Mammary epithelial cell (primary cell): ENCODE measurements at places on chromosomes 2 and 18.

DNA sequence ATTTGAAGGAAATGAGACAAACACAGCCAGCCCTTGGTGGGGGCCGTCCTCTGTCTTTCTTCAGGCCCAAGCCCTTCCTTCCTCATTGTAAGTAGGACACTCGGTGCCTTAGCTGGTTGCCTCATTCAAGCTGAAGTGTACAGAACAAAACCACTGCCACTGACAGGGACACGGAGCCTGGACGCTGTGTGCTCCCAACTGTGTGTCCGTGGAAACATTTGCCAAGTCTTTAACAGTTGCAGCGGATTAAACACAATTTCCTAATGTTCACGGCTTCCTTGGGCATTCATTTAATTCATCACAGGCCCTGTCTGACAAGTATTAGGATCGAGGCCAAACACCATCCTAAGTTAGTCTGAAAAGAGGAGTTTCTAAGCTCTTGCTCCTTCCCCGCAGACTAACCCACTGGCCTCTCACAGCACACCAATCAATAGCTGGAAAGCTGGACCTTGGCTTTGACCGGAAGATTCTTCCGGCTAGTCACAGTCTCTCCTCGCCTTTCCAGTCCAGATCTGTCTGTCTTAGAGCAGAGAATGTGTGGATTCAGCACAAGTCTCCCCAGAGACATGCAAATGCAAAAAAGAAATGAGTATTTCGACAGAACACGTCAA, 68.7 kb upstream of the ACSL3 start:
- no peak for DNase-seq

- no peak for DNase-seq
These were observed 276.4 kb downstream of the TGIF1 start for GRCh38 chr18:3726238-3726951.

DNA sequence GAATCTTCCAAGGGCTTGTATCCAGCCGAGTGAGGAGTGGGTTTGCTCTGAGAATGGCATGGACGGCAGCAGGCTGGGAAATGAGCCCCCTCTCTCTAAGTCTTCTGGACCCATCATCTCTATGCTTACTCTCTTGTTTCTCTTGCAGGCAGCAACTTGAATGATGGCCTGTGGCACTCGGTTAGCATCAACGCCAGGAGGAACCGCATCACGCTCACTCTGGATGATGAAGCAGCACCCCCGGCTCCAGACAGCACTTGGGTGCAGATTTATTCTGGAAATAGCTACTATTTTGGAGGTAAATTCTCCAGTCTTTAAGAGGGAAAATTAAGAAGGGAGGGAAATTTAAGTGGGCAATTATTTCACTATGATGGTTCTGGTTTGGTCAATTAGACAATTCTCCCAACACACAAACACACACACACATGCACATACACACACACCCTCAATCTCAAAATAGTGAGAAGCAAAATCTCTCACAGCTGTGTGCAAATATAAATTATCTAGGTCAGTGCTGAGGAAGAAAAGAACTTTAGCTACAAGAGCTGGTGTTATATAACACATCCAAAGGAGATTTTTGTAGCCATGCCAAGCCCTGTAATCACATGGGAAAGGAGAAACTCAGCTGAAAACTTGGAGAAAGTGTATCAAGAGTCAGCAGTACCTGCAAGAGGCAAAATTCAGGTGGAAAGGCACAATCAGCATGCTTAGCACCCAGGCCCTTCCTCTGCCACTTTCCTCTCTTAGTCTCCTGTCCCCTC, 499.2 kb downstream of the CNTNAP5 start:
- DNase-seq = no peak

DNA sequence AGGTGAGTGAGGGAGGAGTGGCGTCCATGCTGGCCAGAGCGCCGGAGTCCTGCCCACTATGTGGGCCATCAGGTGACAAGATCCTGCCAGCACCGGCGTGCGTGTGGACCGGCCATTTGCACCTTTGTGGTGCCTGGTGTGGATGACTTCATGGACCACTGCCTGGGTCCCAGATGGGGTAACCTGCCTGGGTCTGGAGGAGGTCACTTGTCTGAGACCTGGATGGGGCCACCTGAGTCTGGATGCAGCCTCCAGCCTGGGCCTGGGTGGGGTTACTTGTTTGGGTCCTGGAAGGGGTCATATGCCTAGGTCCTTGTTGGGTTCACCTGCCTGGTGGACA, 299.6 kb downstream of the NDUFA10 start:
- no peak for DNase-seq

DNA sequence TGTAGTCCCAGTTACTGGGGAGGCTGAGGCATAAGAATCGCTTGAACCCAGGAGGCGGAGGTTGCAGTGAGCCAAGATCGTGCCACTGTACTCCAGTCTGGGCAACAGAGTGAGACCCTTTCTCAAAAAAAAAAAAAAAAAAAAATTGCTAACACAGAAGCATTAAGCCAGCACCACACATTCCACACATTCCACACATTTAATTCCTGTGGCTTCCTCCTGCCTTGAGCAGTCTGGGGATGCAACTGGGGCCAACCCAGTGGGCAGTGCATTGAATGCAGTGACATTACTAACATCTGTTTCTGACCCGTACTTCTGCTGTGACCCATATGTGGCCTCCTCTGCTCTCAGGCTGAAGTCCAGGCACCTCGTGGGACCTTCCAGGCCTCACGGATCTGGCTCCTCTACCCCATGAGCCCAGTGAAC, 107.0 kb downstream of the BCL2L11 start:
- no peak for DNase-seq

GRCh38 chr18:45241271-45241670, 374.0 kb upstream of the SLC14A2 start:
- peak; percentile 21 for DNase-seq

DNA sequence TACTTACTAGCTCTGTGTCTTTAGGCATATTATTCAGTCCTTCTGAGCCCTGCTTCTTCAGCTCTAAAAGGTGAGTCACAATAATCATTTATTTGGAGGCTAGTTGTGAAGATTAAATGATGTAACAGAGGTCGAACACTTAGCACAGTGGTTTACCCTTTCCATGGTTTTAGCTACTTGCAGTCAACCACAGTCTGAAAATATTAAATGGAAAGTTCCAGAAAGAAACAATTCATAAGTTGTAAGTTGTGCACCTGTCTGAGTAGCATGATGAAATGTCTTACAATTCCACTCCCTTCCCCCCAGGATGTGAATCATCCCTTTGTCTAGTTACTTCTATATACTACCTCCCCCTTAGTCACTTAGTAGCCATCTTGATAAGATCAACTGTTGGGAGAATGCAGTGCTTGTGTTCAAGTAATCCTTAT, 217.6 kb upstream of the THUMPD2 start:
- DNase-seq = peak; percentile 96

DNA sequence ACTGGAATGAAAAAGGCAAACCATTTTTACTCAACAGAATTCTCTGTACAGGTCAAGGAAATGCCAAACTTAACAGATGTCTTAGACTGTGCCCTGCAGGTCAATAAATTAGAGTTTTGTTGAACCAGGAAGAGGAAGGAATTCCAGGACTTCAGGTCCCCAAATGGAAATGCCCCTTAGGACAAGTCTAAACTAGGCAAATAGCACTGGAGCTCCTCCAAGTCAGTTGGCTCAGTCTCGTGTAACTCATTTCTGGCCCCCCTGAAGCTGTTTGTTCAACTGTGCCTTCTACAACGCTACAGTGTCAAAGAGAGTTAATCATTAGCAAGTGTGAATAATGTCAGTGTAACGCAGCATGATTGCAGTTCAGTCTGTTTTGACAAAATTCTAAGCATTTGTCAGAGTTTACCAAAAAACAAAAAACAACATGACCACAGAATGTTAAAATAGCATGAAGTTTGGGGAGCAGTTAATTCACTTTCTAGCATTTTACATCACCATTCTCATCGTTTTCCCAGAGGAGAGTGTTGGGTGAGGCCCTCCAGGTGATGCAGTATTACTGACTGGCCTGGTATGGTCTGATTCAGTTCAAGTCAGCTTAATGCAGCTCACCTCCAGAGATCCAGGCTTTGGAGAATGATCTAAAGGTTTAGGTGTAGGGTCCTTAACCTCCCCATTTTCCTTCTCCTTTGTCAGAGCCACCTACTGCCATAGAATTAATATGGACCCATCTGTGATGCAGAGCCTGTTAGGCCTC, 108.1 kb downstream of the AQP4 start:
- DNase-seq = no peak

- peak; percentile 84 for DNase-seq
These were observed 95.4 kb upstream of the FN1 start for GRCh38 chr2:215531284-215531683.

DNA sequence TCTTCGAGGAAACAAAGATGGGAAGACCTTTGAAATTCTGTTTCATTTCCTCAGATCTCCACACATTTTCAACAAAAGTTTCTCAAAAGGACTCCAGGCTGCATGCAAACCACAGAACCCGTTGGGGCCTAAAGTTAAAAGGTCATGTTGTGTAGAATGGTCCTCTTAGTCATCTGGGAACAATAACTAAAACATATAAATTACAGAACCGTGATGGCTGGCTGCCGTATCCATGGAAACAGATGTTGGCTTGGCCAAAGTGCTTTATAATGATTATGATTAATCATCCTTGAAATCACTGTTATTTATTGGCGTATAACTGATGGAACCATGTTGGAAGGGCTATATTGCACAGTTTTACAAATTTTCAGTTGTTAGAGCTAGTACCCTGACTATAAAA, 182.8 kb upstream of the CRIM1 start:
- DNase-seq = no peak

- no peak for DNase-seq
These were observed 21.8 kb upstream of the SERPINE2 start for GRCh38 chr2:224060783-224061482.

- no peak for DNase-seq
These were observed 22.8 kb upstream of the POLR1B start for GRCh38 chr2:112519506-112519905.

DNA sequence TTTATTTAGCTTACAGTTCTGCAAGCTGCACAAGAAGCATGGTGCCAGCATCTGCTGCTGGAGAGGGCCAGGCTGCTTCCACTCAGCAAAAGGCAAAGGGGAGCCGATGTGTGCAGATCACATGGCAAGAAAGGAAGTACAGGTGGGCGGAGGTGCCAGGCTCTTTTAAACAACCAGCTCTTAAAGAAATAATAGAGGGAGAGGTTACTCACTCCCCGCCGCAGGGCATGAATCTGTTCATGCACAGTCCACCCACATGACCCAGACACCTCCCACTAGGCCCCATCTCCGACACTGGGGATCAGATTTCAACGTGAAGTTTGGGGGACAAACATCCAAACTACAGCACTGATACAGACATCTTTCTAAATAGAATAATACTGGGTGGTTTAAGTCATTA, 105.8 kb downstream of the MTCL1 start:
- DNase-seq = no peak

- no peak for DNase-seq
These were observed 123.0 kb downstream of the RTN4 start for GRCh38 chr2:54927085-54927750.

GRCh38 chr2:45412754-45413379, 198.2 kb downstream of the SRBD1 start:
- no peak for DNase-seq

DNA sequence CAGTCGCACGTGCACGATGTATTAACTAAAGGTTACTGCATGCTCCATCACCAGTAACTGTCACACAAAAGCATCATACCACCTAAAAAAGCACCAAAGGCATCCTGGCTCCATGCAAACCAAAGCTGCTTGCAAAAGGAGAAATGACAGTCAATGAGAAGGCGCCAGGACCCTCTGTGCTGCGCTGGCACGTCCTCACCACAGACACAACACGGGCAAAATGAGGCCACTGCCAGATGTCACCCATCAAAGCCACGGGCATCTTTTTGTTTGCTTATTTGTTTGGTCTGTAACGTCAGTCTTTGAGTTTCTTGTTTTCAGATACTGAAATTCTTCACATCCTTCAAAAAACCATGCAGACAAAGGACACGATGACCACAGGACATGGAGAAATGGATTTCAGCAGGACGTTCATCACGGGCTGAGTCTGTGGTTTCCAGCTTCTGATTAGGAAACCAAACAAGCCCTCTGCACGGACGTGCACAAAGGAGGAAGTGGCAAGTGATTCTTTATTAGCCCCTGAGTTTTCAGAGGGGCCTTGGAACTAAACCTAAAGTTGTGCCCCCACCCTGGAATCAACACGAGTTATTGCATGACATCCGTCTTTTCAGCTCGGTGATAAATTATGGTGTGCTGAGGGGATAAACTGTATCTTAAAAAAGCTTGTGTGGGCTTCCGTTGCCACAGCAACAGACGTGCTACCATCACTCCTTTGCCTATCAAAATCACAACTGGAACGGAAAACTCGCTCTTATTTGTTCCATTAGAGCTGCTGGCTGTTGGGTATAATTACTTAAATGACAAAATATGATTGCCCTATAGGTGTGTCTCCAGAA, 181.8 kb downstream of the EIPR1 start:
- DNase-seq = no peak

- DNase-seq = no peak
These were observed 7.3 kb downstream of the SCG2 start for GRCh38 chr2:223594831-223595230.

- no peak for DNase-seq
These were observed 62.5 kb downstream of the RHOB start for GRCh38 chr2:20509301-20509769.

DNA sequence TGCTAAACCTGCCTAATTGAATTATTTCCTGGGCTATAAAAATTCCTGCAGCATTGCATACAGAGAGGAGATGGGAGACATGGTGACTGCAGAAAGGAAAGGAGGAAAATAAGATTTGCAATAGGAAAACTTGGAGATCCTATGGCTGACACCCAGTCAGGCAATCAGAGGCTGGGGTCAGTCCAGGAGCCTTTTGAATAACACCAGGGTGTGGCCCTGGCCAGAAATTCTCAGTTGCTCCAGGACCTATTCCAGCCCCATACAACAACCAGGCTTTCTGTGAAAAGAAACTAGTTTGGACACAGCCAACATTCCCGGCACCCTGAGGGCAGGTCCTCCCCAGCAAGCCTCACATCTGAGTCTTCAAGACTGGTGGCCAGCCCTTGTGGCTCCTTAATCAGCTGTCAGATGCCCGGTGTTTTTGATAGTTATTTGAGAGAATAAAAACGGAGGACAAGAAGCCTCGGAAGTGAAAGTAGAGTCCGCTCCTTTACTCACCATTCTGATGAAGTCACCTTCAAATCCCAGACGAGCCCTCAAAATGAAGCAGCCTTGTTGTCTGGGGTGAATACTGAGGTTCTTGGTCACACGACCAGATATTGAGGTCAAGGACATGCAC, 31.1 kb upstream of the GMCL1 start:
- DNase-seq = peak; percentile 72
